ENCODE measurements at places on chromosomes 5 and 9.

GRCh38 chr5:144941004-144941403 lies 770.3 kb downstream of the KCTD16 start:
- DNase-seq, result no peak

GRCh38 chr5:91111473-91112238 lies 271.5 kb downstream of the ARRDC3 start:
- no peak for DNase-seq

GRCh38 chr5:74257060-74257527 lies 383.4 kb downstream of the ENC1 start:
- no peak for DNase-seq

DNA sequence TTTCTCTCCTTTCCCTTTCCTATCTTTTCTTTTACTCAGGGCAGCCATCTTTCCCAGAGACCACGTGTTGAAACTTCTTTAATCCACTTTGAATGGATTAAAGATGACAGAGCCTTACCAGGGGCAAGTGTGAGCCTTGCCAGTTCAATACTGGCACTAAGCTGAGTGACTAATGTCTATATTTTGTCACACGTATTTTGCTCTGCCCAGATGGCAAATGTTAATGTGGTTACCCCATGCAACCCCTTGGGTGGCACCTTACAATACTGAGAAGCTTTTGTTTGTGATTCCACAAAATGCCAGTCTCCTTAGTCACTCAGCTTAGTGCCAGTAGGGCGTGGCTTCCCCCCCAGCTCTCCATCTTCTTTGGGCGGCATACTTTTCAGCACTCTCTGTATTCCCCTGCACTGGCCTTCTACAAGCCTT lies 24.8 kb downstream of the ANXA1 start:
- DNase-seq, result no peak

- DNase-seq, result no peak
These were observed 64.2 kb upstream of the SELENOP start for GRCh38 chr5:42875785-42876374.

GRCh38 chr5:5025774-5026408 lies 114.2 kb upstream of the ADAMTS16 start:
- DNase-seq, result no peak

DNA sequence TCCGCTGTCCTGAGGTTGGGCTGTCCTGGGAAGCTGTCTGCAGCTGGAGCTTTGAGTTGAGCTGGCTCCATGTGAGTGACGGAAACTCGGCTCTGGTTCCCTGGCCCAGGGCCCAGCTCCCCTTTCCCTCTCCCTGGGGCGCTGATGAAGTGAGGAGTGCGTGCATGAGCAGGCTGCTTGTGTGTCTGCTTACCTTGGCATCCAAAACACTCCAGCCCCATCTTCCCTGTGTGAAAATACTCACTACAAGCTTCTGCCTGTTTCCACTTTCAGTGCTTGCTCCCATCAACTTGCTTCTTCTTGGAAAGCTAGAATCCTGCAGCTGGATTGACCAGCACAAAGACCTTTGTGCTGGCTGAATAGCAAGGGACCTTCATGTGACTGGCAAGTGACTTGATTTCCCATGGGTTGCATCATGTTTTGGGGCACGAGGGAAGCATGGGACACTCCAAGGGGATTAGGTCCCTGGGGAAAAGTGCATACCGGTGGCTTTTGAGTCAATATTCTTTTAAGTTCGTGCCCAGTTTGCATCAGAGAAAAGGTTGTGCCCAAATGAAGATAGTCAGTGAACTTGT lies 198.1 kb downstream of the GADD45G start:
- no peak for DNase-seq

DNA sequence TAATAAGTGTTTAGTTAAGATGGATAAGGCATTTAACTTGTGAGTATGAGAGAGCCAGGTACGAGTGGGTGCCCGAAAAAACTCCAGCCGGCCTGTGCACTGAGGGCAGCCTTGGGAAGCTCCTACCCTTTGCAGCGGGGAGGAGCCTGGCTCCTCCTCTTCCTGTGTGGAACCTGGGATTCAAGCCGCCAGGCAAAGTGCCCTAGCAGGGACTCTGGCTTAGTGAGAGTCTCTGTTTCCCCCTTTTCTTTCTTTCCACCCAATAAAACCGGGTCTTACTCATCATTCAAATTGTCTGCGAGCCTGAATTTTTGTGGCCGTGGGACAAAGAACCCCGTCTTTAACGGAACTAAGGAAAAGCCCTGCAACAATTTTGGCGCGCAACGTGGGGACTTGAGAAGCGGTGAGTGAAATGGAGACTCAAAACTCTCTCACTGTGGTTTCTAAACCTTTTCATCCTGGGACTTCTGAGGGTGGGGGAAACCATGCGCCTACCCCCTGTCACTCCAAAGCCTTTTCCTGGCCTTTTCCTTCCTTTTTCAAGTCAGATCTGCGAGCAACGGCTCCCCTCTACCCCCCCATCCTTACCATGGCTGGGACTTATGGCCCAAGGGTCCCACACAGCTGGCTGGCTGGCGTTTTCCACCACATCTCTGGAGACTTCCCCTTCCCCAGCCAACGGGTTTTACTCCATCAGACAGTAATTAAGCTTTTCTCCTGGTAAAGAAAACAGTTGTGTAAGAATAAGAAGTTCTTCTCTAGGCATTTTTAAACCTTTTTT lies 535.7 kb upstream of the ACO1 start:
- no peak for DNase-seq

GRCh38 chr5:81852291-81853029 lies 101.6 kb upstream of the SSBP2 start:
- DNase-seq, result no peak

DNA sequence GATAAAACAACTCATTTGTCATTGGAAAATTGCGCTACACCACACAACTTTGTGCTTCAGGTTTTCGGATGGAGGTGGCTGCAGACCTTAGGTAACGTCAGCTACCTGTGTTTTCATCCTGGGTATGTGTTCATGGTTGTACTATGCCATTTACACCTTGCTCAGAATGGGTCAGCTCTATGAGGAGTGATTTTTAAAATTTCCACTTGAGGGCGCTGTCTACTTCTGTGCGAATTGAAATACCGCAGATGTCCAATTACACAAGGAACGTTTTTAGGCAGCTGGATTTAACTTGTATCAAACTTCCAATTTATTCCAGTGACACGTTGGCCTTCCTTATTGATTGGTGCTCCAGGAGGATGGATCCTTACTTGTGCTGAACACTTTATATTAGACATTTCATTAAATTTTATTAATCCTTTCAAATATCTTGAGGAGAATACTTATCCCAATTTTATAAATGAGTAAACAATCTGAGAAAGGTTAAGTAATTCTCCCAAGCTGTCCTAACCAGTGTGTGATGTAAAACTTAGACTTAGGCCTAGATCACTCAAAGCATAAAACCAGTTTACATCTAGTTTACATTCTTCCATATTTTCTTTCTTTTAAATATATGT lies 23.4 kb downstream of the DMRTA1 start:
- DNase-seq, result no peak
